NCI-H526 treated with DMSO at 0.1 percent for 48 hours (cell line): ENCODE measurements at places on chromosomes 11 and 22.

DNA sequence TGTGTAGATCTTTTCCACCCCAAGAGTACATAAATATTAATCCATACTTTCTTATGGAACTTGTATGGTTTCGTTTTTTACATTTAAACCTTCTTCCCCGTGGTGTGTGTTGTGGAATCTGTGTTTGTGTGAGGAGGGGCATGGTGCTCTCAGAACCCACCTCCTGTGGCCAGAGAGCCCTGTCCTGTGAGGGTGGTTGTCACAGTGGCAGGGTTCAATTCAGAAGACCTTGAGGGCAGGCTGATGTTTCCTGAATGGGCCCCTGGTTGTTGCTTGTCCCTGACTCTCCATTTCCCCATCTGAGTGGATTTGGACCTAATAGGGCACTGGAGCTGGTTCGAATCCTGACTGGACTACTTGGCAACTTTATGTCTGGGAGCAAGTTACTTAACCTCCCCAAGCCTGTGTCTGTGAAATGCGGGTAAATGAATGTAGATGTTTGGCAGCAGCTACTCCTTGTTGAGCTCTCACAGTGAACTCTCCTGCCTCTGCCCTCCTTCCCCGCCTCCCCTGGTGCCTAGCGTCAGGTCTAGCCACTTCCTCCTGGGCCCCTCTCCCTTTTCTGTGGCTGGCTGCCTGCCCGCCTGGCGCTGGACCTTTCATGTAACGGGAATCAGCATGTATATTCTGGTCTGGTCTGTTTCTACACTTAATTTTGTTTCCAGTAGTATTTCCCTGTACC lies 7.3 kb downstream of the NEAT1 start:
- DNase-seq: no peak

GRCh38 chr11:110340436-110340835 lies 44.0 kb upstream of the RDX start:
- no peak for DNase-seq

GRCh38 chr22:25624476-25624875 lies 60.0 kb downstream of the GRK3 start:
- DNase-seq: no peak

GRCh38 chr11:95917193-95918036 lies 6.5 kb downstream of the MTMR2 start:
- DNase-seq: peak; percentile 64

DNA sequence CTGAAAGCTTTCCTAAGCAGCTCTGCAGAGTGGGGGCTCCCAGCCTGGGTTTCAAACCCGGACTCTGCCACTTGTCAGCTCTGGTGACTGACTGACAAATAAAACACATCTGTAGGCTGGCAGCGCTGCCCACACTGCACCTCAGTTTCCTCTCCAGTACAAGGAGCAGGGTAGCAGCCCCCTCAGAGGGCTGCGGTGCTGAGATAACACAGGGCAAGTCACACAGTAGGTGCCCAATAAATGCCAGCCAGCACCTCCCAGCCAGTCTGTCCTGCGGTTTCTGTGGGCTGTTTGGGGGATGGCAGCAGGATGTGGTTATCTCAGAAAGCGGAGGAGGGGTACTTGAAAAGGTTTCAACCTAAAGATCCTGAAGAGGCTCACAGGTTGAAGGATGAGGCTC lies 1.5 kb downstream of the SYT12 start:
- no peak for DNase-seq

- peak; percentile 99 for DNase-seq
Observed at GRCh38 chr11:93034031-93034722, 64.7 kb downstream of the MTNR1B start.
